ENCODE measurements at places on chromosomes 2 and 18.

DNA sequence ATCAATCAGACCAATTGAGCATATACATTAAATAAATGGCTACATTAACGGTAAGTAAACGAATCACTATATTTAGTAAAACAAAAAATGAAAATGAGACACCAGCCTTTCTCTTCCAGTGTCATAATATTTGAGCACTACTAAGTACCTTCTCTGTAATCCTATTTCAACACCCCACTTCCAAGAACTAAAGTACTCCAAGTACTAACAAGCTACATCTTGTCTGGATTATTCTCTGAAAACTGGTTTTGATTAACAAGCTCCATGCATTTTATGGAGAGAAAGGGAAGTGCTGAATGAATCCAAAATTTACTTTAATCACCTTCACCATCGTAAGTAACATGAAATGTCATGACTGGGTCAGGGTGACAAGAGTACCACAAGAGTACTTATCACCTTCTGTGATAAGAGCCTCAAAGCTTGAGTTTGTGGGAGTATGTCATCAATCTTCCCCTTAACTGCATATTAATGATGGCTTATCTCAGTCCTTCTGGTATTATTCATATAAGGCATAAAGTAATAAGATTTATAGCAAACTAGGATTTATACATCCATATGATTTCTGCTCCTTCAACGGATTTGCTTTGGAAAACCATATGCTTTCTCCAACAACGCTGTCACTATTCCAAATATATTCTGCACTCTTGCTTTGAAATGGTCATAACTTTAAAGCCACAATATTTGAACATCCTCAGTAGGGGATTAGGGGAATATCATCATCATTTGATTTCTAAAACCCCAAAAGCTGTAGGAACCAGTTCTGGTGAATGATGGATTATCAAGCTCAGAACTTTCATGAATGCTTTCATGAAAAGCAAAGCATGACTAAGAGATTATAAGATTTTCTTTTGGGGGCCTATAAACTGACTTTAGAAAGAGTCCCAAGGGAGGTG is 127.0 kb downstream of the ANTXR1 start:
- DNase-seq: no peak

DNA sequence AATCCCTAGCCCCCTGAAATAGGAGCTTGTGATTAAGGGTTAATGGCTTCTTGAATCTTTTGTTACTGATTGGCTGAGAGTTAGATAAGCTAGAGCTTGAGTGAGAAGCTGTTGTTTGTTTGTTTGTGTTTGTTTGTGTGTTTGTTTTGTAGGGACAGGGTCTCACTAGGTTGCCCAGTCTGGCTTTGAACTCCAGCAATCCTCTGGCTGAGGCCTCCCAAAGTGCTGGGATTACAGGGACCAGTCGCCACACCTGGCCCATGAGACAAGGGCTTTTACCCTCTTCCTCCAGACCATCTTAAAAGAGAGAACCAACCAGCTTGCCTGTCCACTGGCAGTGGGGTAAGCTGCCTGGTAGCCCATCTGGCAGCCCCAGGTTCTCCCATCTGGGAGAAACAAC is 58.1 kb downstream of the SH2D6 start:
- DNase-seq: no peak

- no peak for DNase-seq
These were observed 26.4 kb downstream of the SLC4A1AP start for GRCh38 chr2:27690052-27690451.

DNA sequence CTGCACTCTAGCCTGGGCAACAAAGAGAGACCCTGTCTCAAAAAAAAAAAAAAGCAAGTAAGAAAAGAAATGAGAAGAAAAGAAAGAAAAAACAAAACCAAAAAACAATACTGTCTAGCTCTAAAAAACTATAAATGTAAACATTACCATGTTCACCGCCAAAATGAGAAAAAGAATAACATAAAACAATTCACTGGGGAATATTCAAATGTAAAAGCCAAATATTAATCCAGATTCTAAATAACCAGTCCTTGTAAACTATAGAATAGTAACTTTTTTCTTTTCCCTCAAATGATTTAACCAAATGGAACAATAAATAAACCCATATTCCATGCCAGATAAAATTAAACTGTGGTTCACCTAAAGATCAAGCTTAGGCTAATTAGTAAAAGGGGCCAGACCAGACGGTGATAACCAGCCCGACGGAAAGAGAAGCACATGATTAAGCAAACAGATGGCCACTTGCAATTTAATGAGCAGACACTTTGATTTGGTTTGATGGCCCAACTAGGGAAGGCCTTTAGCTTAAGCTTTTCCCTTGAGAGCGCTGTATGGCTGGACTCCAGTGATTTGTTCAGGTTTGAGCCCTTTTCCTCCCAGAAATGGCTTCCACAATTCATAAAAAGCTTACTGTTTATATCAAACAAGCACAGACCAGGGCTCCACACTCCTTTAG is 39.4 kb upstream of the ZNF397 start:
- DNase-seq: no peak

DNA sequence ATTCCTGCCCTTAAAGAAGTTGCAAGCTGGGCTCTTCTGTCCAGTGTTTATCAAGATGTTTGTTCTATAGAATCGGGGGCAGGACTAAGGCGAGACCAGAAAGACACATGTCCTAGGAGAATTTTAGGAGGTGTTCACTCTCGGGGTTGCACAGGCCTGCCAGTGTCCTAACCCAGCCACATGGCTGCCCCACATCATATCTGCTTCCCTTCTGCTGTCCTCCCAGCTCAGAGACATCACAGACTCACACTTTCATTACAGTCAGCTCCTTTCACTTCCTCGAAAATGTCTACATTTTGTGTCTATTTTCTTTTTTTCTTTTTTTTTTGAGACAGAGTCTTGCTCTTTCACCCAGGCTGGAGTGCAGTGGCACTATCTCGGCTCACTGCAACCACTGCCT is 10.7 kb upstream of the MRO start:
- DNase-seq: no peak

DNA sequence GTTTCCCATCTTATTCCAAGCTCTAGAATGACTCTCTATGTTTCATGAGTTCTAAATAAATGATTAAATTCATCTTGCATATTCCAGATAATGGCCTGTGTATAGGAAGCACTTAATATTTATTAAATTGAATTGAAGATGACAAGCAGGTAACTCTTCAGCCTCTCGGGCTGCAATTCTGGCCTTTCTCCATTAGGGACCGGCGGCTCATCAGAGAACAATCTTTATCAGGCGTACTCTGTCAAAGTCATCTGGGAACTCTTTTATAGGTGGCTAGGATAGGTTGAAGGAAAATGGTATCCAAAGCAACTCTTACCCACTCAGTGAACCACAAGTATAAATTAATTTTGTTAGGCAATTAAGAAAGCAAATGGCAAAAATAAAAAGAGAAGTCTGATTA is 308.5 kb downstream of the NOL4 start:
- DNase-seq: no peak

- no peak for DNase-seq
These were observed 73.3 kb upstream of the NT5C1B start for GRCh38 chr2:18662689-18663088.

DNA sequence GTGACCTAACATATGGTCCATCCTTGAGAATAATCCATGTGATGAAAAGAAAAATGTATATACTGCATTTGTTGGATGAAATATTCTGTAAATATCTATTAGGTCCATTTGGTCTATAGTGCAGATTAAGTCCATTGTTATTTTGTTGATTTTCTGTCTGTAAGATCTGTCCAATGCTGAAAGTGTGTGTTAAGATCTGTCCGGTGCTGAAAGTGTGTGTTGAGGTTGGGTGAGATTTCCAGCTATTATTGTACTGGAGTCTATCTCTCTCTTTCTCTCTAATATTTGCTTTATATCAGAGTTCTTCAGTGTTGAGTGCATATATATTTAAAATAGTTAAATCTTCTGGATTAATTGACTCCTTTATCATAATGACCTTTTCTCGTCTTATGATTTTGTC is 828.8 kb upstream of the CRIM1 start:
- no peak for DNase-seq

DNA sequence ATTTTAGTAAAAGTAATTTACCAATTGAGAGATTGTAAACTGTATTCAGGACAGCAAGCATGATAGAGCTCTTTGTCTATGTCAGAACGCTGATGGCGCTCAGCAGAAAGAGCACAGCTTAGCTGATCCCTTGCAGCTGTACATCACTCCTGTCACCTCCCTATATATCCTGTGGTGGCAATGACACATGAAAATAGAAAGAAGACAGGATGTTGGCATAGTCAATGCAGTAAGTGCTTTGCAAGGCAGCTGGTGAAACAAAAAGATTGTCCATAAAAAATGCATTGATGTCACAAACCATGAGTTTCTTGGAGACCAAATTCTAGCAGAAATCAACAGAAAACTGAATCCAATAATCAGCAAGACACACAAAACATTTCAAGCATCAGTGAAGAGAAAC is 221.5 kb downstream of the RIT2 start:
- no peak for DNase-seq

- DNase-seq: no peak
These were observed 41.9 kb downstream of the CPO start for GRCh38 chr2:206981086-206981674.

GRCh38 chr18:11020877-11021414 is 128.4 kb downstream of the PIEZO2 start:
- no peak for DNase-seq

DNA sequence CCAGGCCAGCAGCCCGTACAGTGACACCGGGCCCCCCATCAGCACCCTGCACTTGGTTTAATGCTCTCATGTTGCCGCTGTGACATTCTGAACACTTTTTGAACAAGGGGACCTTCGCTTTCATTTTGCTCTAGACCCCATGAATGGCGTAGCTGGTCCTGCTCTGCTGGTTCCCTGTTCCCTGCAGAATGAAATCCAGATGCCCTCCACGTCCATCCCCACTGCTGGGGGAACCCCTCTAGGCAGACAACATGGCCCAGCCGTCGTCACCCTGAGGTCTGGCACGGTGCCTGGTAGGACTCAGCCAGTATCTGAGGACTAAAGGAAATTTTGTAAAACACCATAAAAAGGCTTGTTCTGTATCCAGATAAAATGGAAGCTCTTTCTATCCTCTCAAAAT is 128.6 kb downstream of the KCTD1 start:
- DNase-seq: no peak

DNA sequence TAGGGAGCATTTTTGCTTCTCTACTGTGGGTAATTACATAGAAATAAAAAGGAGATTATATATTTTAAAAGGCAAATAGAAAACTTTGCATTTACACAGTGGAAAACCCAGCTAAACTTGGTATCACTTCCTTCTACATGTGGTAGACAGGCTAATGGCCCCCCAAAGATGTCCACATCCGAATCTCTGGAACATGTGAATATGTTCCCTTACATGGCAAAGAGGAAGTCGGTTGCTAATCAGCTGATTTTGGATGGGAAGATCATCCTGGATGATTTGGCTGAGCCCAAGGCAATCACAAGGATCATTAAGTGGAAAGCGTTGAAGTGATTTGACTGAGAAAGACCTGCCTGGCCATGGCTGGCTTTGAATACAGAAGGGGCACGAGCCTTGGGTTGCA is 26.2 kb downstream of the CREG2 start:
- DNase-seq: no peak

GRCh38 chr2:205461169-205461568 is 221.1 kb upstream of the NRP2 start:
- DNase-seq: no peak

DNA sequence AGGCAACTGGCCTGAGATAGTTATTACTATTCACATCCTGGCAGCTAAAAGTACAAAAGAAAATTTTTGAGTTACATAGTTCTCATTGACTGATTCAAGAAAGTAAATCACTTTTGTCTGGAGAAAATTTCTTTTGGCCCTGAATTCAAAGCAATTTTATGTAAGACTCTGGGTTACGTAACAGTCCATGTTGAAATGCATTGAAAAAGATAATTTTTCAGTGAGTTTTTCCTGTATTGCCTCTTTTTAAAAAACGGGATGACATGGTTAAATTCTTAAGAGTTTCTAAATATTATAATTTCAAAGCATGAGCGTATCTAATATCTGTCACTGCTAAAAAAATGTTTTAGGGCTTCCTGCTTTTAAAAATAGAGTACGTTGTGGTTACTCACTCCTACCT is 72.7 kb downstream of the ANKRD12 start:
- DNase-seq: no peak

DNA sequence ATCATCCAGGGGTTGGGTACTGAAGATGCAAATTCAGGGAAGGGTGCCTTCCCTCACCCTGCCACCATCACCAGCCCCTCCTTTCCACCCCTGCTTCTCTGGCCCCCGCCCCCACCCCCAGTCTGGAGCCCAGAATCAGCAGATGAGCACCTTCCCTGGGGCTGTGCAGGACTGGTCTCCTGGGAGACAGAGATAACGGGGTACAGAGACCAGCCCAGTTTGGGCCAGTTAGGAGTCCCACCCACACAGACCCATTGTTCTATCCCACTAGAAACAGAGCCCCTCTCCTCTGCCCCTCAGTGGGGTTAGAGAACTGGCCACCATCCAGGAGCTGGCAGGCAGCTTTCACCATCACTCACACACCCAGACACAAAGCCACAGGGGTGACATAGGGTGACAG is 4.5 kb upstream of the CRYBA2 start:
- DNase-seq: no peak

DNA sequence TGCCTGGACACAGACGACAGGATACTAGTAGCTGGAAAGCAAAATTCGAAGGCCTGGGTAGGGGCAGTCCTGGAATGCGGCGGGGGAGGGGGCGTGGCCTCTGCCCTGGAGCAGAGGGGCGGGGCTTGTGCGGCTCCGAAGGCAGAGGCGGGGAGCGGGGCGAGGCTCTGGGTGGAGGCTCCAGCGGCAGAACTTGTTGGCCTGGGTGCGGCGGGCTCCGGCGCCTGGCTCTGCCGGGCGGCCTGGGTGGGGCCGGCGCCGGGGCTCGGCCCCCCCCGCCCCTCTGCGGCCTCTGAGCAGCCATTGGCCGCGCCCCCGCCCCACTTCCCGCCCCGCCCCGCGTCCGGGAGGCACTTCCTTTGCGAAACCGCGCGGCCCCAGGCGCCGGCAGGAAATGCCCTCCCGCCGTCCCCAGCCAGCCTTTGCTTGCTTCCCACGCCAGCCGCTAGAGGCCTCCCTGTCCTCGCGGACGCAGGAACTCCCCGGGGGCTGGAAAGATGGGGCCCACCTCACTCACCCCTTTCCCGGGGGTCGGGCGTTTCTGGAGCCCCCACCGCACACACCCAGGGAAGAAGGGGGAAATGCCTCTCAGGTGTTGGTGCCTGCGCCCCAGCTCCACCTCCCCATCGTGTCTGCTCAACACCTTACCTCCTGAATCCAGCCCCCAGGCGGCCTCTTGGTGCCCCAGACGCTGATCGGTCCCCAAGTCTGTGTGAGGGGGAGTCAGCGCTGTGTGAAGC is 6.7 kb downstream of the CTDSP1 start:
- peak; percentile 92 for DNase-seq

GRCh38 chr18:57885931-57886330 is 82.8 kb upstream of the ATP8B1 start:
- DNase-seq: no peak

GRCh38 chr2:167140767-167141166 is 252.5 kb downstream of the XIRP2 start:
- DNase-seq: peak; percentile 99

All from HFFc6 (cell line).